Stimulated activated CD8-positive, alpha-beta memory T cell treated with anti-CD3 and anti-CD28 coated beads, Interleukin-15, amount 100 ng/mL, for 4 hours (primary cell): ENCODE measurements at places on chromosomes 2 and 18.

- DNase-seq = no peak
Measured at GRCh38 chr2:181046833-181047232, 66.4 kb downstream of the UBE2E3 start.

DNA sequence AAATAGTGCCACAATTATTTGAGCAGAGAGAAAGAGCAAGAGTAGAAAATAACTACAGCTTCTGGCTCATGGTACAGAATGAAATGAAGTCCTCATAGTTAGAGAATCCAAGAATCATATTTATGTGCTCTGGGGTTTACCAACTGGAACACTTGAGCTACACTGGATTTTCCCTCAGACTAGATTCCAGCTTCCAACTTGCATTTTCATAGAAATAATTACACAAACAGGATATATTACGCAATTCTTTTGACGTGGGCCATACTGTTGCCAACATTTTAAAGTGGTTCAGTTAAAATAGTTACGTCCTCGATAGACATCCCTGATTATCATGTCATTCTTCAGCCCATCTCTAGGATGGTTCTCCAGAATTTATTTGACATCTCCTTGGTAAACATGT, 129.2 kb downstream of the ETAA1 start:
- no peak for DNase-seq

- DNase-seq = no peak
Measured at GRCh38 chr18:47108998-47109405, 41.3 kb downstream of the HDHD2 start.

GRCh38 chr2:37849911-37850310, 75.2 kb upstream of the RMDN2 start:
- no peak for DNase-seq

DNA sequence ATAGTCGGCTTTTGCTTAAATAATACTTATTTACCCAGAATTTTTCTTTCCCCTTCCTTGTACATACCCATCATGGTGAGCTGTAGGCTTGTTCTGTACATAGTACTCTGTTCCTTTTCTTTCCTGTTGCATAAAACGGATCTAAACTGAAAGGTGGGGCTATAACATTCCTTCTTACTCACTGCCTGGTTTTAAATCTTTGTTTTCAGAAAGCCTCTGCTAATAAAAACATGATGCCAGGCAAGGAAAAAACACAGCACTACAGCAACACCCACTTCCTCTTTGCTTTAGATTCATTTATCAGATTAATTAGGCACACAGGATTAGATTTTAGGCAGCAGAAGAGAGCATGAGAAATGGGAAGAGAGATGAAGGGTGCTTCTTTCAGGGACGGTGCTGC, 19.6 kb upstream of the STON1 start:
- no peak for DNase-seq

DNA sequence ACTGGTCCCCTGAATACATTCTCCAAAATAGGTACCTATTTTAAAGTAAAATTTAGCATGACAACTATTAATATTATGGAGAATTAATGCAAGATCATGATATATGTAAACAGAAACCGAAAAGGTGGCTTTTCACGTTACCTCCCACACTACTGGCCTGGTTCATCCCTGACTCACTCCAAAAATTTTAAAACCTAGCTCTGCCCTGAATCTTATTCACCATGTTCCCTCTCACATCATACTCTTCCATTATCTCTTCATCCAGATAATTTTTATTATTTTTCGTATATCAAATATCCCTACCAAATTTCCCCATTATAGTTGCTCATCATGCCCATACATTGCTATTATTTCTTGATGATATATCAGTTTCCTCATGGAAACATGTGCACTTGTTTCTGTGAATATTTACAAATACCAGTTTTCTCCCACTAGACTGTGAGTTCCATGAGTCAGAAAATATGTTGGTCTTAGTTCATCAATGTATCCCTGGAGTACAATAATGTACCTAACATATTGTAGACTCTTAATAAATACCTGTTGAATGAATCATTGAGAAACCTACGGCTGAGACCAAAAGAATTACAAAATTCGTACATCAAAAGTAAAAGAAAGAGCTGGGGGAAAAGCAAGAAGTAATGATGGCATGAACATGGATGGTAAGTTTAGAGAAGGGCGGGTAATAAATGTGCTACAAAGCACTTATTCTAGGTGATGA, 360.1 kb upstream of the CHAC2 start:
- no peak for DNase-seq

GRCh38 chr2:7089284-7089683, 172.1 kb downstream of the RNF144A start:
- DNase-seq = no peak

- peak; percentile 56 for DNase-seq
Measured at GRCh38 chr2:108621087-108621559, 86.9 kb downstream of the LIMS1 start.

GRCh38 chr18:61992285-61992684, 99.5 kb upstream of the RNF152 start:
- no peak for DNase-seq

- no peak for DNase-seq
Measured at GRCh38 chr18:63299837-63300745, 19.5 kb downstream of the BCL2 start.

DNA sequence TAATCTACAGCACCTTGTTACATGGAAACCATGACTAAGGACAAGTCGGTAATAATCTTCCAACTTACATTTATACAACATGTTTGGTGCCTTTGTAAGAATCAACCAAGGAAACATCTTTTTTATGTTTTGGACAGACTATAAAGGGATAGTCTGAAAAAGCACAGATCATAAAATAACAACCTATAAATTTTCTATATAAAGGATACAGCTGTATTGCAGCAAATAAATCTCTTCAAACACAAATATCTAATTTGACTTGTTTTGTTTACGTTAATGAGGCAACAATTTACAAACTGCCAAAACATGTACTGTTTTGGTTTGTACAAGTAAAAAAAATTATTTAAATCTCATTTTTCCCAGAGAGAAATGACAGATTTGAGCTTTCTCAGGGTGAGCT, 92.5 kb downstream of the SRBD1 start:
- no peak for DNase-seq

- no peak for DNase-seq
Measured at GRCh38 chr2:147386284-147386683, 458.5 kb upstream of the ACVR2A start.

- DNase-seq = no peak
Measured at GRCh38 chr2:238939074-238939473, 91.2 kb downstream of the TWIST2 start.

- no peak for DNase-seq
Measured at GRCh38 chr2:1639086-1639858, 105.0 kb downstream of the PXDN start.

DNA sequence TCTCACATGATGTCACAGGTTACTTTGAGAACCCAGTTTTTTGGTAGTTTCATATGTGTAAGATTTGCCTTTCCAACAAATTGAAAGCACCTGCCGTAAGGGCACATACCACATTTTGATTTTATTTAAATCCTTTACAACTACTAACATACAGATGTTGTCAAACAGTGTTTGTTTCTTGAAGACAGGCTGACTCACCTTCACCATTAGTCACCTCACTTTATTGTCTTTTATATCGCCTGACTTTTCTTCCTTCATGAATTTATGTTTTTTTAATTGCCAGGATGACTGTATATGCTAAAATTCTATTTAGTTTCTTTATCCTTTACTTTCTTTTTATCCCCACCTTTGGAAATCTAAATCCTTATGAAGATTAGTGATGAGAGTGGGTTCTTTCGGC, 886.7 kb downstream of the SUCLG1 start:
- DNase-seq = no peak

DNA sequence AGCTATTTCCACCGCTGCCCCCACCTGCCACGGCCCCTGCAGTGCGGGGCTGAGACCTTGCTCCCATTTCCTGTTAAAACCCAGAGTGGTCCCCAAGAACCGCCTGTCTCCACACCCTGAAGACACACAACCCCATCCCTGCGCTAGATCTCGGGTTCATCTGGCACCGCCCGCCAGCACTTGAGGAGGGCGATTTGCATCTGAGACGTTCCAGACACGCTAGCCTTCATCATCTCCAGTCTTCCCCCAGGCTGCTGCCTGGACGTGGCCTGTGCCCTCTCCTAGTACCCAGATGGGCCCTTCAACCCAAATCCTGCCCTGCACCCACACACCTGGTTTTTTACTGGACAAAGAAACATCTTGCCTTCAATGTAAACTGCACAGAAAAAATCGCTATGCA, 49.8 kb downstream of the SLC66A2 start:
- DNase-seq = no peak

- DNase-seq = no peak
Measured at GRCh38 chr18:10059610-10060468, 146.0 kb downstream of the VAPA start.

DNA sequence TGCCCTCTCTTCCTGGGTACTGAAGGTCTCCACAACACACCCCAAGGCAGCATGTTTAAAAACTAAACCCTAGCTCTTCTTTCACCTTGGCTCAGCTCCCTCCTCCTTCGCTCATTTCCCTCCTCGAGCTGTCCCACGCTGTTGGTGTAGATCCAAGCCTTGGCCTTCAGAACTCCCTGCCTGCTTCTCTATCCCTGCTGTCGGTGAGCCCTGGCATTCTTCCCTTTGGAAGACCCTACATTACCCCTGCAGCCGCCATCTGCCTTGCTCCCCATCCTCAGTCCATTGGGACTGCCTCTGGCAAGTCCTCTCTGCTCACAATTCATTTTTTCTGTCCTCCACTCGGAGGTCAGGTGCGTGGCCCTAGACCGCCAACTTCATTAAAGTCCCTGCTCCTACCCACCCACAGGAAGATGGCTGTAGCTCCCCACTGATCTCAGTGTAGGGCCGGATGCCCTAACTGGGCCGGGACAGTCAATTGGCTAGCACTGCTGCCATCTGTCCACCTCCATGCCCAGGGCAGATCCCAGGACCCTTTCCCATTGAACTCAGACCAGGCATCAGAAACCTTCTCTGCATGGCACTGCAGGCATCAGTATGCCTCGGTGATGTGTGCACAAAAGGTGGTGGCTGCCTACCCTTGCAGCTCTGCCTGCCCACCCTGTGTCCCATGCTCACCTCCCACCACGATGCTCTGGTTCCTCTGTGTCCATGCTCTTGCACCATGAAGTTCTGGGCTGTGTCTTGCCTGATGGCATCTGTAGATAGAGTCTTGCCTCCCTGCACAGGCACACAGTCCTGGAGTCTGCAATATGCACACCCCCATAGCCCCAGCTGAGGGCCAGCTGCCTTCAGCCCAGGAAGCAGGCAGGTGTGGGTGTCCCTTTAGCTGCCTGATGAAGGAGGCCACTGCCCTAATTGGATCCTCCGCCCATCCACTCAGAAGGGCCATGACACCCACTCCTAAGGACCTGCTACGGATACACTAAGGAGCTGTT, 5.7 kb downstream of the AMER3 start:
- no peak for DNase-seq
